Activated naive CD8-positive, alpha-beta T cell treated with anti-CD3 and anti-CD28 coated beads, Interleukin-2, amount 10 ng/mL, durations not matched to agents 7 days and 5 days (primary cell): ENCODE measurements at places on chromosomes 2 and 18. TPM values are rescaled to one million over a fixed set of nuclear protein-coding genes. Genes with fewer than 3 reads are reported as not detected.

The ZNF804A gene
- total RNA-seq, result not detected

The SEPTIN10 gene
- 0.61 TPM for total RNA-seq

The MC4R gene
- not detected for total RNA-seq

The SLC14A1 gene
- total RNA-seq, result 3.1 TPM

The CTDP1 gene
- 41.6 TPM for total RNA-seq

The GKN2 gene
- not detected for total RNA-seq

- no peak for DNase-seq
- no peak overlapping the region for H3K27ac ChIP-seq
- no peaks in the 10 kb centered on the region for H3K27me3 ChIP-seq
Observed at GRCh38 chr2:10048501-10049171, 5.3 kb downstream of the KLF11 start.

GRCh38 chr2:217981084-217981730, 21.6 kb downstream of the TNS1 start:
- no peak for DNase-seq
- H3K4me1 ChIP-seq, result no peaks in the 10 kb centered on the region
- no peak overlapping the region for H3K27ac ChIP-seq
- H3K36me3 ChIP-seq, result no peaks in the 10 kb centered on the region
- H3K4me3 ChIP-seq, result no peak overlapping the region
- peaks cover 4% of the 10 kb centered on the region for H3K27me3 ChIP-seq

GRCh38 chr18:66495844-66496243, 108.0 kb downstream of the CDH19 start:
- DNase-seq, result no peak
- H3K27ac ChIP-seq, result no peak overlapping the region
- H3K4me1 ChIP-seq, result no peaks in the 10 kb centered on the region
- no peaks in the 10 kb centered on the region for H3K27me3 ChIP-seq
- no peaks in the 10 kb centered on the region for H3K36me3 ChIP-seq
- H3K4me3 ChIP-seq, result no peak overlapping the region

- no peak overlapping the region for H3K27ac ChIP-seq
- DNase-seq, result no peak
- H3K36me3 ChIP-seq, result no peaks in the 10 kb centered on the region
- H3K27me3 ChIP-seq, result peaks cover 9% of the 10 kb centered on the region
- H3K4me1 ChIP-seq, result peaks cover 17% of the 10 kb centered on the region
Observed at GRCh38 chr2:128690869-128691268, 372.2 kb upstream of the HS6ST1 start.

GRCh38 chr2:226898897-226899296, 63.0 kb downstream of the RHBDD1 start:
- H3K36me3 ChIP-seq, result peaks cover 14% of the 10 kb centered on the region
- peaks cover 11% of the 10 kb centered on the region for H3K4me1 ChIP-seq
- DNase-seq, result no peak
- no peaks in the 10 kb centered on the region for H3K27me3 ChIP-seq
- no peak overlapping the region for H3K4me3 ChIP-seq

DNA sequence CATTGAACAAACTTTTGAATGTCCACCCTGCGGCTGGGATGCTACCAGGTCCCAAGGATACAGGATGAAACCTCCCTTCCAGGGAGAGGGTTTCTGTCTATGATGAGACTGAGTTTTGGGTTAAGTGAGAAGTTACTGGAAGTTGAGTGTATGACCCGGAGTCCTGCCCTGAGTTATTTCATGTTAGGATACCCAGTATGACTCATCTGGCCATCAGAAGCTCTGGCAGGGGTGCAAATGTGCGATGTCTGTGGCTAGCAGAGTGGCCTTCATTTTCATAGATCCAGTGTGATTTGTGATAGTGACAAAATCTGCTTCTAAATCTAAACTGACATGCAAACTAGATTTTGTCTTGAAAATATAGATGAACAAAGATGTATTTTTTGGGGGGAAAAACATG, 55.3 kb downstream of the KCTD1 start:
- no peak overlapping the region for H3K27ac ChIP-seq
- DNase-seq, result no peak
- H3K4me1 ChIP-seq, result no peaks in the 10 kb centered on the region
- H3K27me3 ChIP-seq, result no peaks in the 10 kb centered on the region

GRCh38 chr2:223513771-223514455, 88.2 kb downstream of the SCG2 start:
- no peak overlapping the region for H3K4me3 ChIP-seq
- no peak for DNase-seq
- no peaks in the 10 kb centered on the region for H3K4me1 ChIP-seq
- H3K36me3 ChIP-seq, result no peaks in the 10 kb centered on the region
- H3K27ac ChIP-seq, result no peak overlapping the region

DNA sequence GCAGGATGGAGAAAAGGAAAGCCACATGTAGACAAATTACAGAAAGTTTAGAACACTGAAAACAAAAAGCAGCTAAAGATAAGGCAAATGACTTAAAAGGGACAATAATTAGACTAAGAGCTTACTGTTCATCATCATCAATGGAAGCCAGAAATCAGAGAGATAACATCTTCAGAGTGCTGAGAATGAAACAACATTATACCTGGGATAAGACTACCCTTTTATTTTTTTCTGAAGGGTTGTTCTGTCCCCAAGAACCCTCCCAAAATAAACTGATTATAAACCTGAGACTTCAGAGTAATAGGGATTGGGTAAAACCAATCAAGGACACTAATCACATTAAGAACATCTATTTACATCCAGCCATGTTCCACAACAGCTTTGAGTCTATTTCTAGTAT, 6.9 kb upstream of the NEDD4L start:
- no peak overlapping the region for H3K27ac ChIP-seq
- peaks cover 22% of the 10 kb centered on the region for H3K27me3 ChIP-seq
- H3K4me1 ChIP-seq, result peaks cover 6% of the 10 kb centered on the region
- DNase-seq, result no peak
- H3K4me3 ChIP-seq, result no peak overlapping the region

- no peaks in the 10 kb centered on the region for H3K36me3 ChIP-seq
- no peaks in the 10 kb centered on the region for H3K27me3 ChIP-seq
- H3K4me3 ChIP-seq, result no peak overlapping the region
- no peaks in the 10 kb centered on the region for H3K4me1 ChIP-seq
Observed at GRCh38 chr18:72427721-72428120, 116.4 kb downstream of the CBLN2 start.

DNA sequence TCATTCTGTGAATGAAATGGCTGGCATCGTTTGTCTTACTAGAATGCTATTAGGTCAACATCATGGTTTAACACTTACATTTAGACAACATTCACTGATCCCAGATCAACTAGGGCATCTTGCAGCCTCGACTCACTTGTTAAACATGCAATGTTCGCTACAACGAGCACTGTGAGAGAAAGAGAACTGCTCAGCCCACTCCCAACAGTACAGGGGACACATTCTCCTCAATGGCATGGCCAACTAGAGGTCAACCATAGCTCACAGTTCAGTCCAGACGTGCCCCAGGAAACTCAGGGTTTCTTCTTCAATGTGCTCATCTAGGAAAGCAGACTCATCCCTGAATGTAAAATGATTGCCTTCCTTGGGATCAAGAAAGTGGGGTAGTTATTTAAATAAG, 5.9 kb downstream of the WIPF1 start:
- peaks cover 67% of the 10 kb centered on the region for H3K4me1 ChIP-seq
- no peak for DNase-seq
- H3K36me3 ChIP-seq, result peaks cover 61% of the 10 kb centered on the region
- H3K27me3 ChIP-seq, result no peaks in the 10 kb centered on the region

GRCh38 chr2:195838002-195838401, 181.0 kb downstream of the SLC39A10 start:
- H3K4me1 ChIP-seq, result peaks cover 6% of the 10 kb centered on the region
- H3K27me3 ChIP-seq, result peaks cover 4% of the 10 kb centered on the region
- H3K27ac ChIP-seq, result no peak overlapping the region

- H3K4me3 ChIP-seq, result peak within 1 kb of the TSS; percentile 98
- no peaks in the 10 kb centered on the region for H3K27me3 ChIP-seq
- H3K4me1 ChIP-seq, result peaks cover 58% of the 10 kb centered on the region
- H3K27ac ChIP-seq, result peak within 1 kb of the TSS; percentile 100
- peak; percentile 78 for DNase-seq
- H3K36me3 ChIP-seq, result peaks cover 34% of the 10 kb centered on the region
Observed at GRCh38 chr2:97713296-97714083, at the start of gene ZAP70. Gene ZAP70, plus strand, starts transcription at chr2:97713576. Its CDS starts 10,461 bp downstream, at chr2:97724037.

DNA sequence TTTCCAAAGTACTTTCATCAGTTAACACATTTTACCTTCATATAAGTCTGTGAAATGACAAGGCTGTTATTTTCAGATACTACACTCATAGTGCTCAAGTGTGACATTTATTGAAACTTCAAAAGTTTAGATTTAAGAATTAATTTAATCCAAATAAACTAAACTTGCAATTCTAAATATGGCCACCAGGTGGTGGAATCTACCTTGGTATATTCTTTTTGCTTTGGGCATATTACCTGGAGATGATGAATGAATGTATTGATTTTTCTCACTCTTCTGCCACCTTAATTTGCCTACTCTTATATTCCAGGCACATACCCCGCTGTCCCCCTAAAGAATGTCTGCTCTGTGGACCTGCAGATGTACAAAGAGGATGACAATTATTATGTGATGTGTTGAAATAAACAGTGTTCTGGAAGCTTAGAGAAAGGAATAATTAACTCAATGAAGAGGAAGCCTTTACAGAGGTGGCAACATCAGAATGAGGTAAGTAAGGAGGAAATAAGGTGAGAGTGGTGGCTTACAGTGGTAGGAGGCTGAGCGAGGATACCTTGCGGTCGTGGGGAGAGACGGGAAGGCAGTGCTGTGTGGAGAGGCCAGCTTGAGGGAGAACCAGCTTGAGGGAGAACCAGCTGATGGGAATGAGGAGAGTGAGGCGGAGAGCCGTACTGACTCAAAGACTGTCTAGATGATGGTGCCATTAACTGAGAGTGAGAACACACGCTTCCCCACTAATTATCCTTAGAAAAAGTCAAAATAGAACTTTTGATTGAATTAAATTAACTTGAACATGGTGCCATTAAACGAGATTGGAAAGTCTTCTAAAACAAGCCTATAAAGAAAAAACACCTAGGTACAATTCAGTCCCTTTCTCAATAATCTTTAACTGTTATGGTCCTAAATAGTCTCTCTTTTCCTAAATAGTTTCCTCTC, 179.5 kb downstream of the CELF4 start:
- peaks cover 3% of the 10 kb centered on the region for H3K27me3 ChIP-seq
- no peak for DNase-seq
- no peak overlapping the region for H3K4me3 ChIP-seq
- H3K36me3 ChIP-seq, result no peaks in the 10 kb centered on the region
- H3K4me1 ChIP-seq, result no peaks in the 10 kb centered on the region
- H3K27ac ChIP-seq, result no peak overlapping the region

DNA sequence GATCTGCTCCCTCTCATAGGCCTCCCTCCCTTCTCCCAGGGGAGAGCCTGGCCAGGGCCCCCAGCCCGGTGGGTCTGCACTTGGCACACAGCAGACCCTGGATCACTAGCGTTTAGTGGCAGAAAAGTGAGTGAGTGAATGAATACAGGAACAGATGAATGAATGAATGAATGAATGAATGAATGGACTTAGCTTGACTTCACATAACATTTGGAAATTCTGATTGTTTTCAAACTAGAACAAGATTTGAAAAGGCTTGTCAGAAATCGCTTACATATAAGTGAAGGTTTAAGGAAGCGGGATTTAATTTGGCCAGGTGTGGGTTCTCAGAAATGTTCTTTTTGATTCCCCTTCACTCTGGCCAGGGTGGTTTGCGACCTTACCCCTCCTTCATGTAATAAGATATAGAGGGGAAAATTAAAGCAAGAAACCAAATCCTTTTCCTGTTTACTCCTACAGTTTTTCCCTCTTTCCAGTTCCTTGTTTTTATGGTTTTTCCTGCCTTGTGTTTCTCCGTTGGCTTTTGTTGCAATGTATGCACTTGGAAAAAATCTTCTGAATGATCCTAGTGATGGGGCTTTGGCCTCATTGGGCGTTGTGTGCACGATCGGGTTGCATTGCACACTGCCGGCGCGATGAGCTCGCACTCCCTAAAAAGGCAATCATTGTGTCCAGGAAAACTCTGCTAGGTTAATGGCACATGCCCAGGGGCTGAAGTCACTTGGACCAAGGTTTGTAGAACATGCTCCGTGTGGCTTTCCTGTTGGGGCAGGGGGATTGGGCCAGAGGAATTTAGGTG, 16.4 kb downstream of the LRRFIP1 start:
- DNase-seq, result no peak
- no peaks in the 10 kb centered on the region for H3K4me1 ChIP-seq
- no peaks in the 10 kb centered on the region for H3K36me3 ChIP-seq
- H3K27me3 ChIP-seq, result peaks cover 4% of the 10 kb centered on the region
